ENCODE measurements at places on chromosomes 1 and 21.

DNA sequence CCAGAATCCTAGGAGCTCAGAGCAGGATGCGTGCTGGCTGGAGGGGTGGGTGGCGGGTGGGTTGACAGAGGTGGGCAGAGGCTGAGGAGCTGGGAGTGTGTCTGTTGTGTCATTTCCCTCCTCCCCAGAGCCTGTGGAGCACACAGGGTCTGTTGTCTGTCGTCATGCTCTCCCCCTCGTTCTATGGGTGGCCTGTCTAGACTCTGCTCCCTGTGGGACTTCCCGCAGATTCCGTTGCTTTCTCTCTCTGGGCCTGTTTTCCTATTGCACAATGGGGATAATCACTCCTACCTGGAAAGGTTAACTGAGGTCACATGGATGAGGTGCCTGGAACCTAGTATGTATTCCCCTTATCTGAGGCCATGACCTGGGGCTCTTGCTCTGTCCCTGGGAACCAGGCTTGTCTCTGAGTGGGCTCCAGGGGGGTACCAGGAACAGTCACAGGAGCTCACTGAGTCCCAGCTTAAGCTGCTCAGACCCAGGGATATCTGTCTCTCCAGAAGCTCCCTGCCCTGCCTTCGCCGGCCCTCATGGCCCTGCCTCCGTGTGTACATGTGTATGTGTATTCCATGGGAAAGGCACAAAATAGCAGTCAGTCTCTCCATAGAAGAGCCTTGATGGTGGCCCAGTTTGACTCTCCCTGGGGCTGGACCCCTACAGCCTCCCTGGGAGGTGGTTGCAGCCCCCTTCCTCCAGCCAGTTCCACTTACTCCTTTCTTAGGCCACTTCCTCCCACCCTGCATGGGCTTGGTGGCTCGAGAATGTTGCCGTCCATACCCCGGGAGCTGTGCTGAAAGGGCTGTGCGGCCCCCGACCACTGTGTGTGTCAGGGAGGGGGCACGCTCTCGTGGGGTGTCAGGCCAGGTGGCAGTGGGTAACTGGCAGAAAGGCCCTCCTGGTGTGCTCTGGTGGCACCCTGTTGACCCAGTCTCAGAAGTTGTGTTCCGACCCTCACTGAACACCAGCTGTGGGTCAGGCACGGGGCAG is 17.9 kb downstream of the PTPRF start:
- DNase-seq = no peak

DNA sequence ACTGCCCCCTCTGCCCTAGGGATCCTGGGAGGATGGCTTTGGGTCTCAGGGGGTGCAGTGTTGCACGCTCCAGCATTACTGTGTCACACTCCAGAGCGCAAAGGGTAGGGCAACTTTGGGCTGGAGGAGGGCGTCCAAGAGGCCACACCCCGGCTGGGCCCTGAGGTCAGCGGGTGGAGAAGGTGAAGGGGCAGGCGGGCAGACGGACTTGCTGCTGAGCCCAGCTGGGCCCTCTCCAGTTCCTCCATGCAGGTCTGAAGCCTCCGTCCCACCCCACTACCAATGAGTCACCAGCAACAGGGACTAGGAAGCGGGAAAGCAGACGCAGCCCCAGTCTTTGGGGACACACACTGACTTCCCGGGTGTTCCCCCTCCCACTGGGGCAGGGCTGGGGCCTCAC is 116.0 kb downstream of the CASZ1 start:
- DNase-seq = no peak

DNA sequence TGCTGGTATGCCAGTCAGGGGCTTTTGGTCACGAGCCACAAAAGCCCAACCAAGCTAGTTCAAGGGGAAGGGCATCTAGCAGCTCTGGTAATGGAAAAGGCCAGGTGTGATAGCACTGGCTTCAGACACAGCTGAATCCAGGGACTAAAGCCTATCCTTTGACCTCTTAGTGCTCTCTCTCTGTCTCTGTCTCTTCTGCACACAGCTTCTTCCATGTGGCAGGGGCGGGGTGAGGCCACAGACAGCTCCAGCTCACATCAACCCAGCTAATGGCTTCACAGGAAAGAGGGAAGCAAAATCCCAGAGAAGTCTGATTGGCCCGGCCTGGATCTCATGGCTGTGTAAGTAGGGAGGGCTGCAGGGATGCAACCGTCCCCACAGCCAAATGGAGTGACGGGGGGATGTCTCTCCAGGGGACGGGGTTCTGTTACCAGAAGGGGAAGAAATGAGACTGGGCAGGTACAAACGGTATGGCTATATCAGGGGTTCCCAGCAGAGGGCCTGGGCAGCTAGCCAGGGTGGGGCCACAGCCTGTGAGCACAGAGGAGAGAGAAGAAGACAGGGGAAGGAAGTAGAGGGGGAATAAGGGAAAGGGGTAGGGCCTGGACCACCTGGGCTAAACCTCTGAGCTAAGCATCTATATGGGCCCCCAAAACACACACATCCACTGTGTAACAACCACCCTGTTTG is 42.4 kb downstream of the FBXO2 start:
- no peak for DNase-seq

GRCh38 chr1:100545855-100546254 is 7.9 kb downstream of the GPR88 start:
- DNase-seq = no peak

- DNase-seq = no peak
Observed at GRCh38 chr1:244552336-244552735, 91.3 kb downstream of the CATSPERE start.

Data from activated naive CD4-positive, alpha-beta T cell treated with anti-CD3 and anti-CD28 coated beads, Interleukin-2, amount 50 U/mL, for 16 hours (primary cell).